NCI-H1930 (cell line): ENCODE measurements at places on chromosomes 13 and 19.

DNA sequence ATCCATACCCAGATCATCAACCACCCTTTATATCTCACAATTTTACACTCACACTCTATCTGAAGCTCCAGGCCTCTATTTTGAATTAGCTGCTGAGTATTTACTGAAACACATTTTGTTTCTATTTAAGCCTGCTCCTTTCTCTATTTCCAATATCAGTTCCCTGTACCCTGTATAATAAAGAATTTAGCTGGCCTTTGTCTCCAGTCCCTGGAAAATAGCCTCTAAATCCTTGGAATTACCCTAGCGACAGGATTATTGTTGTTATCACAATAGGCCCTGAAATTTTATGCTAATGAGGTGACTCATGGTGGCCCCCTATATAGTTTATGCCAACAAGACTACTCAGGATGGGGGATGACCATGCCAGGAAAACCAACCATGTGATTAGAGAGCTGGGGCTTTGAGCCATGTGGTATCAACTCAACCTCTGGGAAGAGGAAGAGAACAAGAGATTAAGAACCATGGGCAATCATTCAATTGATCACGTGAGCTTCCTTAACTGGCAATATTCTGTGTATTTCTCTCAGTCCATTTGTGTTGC, 72.7 kb downstream of the KATNAL1 start:
- DNase-seq: no peak

DNA sequence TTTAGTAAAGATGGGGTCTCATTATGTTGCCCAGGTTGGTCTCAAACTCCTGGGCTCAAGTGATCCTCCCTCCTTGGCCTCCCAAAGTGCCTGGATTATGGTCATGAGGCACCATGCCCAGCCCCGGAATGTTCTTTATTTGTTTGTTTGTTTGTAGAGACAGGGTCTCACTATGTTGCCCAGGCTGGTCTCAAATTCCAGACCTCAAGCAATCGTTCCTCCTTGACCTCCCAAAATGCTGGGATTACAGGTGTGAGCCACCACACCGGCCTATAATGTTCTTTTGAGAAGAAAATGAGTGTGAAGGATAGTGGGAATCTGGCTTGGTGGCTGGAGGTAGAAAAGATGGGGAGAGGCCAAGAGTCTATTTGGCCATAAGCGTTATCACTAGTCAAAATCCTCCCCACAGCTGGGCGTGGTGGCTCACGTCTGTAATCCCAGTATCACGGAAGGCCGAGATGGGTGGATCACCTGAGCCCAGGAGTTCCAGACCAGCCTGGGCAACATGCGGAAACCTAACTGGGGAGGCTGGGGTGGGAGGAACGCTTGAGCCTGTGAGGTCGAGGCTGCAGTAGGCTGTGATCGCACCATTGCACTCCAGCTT, 5.2 kb upstream of the BBC3 start:
- DNase-seq: no peak

DNA sequence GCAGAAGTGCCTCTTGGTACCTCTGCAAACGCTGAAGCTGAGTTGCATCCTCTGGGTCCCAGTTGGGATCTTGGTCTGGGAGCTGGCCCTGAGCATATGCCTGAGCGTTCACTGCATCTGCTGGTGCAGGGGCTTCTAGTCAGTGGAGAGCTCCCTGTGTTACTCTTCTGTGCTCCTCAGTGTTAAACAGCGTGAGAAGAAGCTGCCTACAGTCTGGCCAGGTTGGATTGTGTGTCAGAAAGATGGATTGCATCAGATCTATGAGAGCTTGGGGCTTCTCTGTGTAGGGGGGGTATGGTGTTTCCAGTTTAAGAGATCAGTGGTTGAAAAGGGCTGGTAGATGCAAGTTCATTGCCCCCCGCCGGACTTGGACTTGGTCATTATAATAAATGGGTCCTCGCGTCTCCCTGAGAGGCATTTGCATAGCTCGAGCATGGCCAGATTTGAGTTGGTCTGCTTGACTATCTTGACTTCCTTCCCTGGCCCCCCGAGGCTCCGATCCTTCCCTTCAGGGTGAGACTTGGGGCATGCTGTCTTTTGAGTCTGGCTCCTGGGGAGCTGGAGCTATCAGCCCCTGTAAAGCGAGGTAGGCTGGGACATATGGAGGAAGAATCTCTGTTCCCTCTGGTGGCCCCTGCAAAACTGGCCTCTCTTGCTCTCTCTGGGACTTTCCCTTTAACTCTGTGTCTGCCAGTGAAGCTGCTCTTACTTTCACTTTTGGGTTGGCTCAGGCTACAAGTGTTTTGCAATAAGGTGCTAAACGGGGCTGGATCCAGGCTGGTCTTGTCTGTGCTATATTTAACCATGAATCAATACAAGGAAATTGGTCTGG, 52.9 kb downstream of the OR10H4 start:
- DNase-seq: no peak

DNA sequence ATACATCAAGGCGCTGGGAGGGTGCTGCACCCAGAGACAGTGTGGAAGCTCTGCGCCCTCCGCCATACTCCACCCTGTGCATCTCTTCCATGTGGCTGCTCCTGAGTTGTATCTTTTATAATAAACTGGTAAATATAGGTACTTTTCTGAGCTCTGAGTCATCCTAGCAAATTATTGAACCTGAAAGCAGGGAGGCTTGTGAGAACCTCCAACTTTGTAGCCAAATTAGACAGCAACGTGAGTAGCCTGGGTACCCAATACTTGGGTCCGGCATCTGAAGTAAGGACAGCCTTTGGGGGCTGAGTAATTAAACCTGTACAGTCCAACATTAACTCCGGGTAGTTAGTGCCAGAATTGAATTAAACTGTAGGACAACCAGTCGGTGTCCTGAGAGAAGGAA, 57.4 kb downstream of the RUBCNL start:
- DNase-seq: no peak

GRCh38 chr13:41651413-41652058, 194.2 kb downstream of the RGCC start:
- DNase-seq: no peak

DNA sequence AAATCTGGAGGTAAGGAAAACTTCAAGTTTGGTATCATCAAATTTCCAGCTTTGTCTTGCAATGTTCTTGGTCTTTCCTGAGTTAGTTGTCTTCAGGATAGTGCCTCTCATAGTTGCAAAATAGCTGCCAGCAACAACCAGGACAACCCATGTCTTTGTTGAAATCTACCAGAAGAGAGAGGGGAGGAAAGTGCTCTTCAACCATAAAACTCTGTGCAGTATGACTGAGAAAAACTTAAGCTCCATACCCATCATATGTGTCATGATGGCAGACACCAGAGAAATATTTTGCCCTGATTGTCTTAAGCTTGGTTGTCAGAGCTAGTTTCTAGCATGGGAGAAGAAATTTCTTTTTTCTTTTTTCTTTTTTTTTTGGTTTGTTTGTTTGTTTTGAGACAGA, 103.3 kb downstream of the SPRY2 start:
- DNase-seq: no peak

DNA sequence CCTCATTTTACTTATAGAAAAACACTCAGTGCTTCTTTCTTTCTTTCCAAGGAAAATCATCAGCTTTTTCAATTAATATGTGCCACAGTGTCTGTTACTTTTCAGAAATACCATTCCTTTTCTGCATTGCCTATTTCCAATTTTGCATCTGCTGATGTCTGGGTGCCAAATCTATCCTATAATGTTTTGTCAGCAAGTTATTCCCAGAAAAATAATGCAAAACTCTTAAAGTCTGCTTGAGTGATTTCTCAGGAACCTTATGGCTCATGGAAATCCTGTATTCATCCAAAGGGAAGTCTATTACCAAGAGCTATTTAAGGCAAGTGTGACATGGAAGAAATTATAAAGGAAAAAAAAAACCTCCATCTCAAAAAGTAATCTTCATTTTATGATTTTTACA, 224.4 kb downstream of the FGF14 start:
- no peak for DNase-seq

DNA sequence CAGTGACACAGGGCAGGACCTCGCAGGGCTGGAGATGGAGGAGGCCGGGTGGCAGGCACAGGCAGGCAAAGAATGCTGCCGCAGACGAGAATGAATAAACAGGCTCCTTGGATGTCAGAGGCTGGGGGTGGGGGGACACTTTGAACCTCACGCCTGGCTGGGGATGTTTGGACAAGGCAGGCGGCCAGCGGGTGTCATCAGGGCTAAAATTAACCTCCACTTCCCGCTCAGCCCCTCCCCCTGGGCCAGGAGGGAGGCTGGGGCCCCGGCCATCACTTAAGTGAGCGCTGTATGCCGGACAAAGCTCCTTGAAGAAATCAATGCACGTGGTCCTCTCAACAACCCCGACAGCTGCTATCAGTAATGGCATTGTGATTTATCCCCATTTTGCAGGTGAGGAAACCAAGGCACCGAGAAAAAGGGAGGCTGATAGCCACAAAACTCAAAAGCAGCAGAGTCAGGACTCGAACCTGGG, 10.3 kb upstream of the FUT5 start:
- DNase-seq: no peak
